GM03348 (cell line): ENCODE measurements at places on chromosomes 11 and 22.

DNA sequence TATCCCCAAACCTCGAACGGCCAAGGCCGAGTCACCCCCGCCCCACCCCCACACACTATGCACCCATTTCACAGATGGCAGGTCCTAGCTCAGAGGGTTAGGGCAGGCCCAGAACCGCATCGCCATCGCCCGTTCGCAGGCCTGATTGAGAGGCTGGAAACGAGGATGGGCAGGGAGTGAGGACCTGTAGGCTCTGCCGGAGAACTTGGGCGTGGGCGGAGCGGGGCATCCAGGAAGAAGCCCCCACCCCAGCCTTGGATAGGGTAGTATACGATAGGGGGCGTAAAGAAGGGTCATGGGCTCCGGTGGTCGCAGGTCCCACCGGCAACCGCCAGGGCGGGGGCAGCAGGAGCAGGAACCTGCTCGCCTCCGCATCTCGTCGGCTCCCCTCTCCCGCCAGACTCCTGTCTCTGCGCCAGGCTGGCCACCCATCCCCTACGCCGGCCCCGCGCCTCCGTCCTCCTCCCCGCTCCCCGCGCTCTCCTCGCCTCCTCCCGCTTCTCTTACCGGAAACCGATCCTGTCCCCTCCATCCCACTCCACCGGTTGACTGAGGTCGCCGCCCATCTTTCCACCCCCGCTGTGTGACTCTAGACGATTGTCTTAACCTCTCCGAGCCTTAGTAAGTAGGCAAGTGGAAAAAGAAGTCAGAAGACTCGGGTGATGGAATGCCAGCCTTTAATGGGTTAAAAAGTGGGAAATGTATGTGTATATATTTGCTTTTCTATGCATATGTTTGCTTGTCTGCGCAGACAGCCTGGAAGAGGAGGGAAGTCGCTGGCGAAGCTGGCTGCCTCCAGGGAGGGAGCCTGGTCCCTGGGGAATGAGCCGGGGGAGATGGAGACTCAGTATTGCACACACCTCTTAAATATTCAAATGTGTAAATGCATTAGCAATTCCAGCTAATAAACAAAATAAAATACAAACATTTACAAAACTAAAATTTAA is 52.8 kb downstream of the CYTH4 start:
- DNase-seq = peak; percentile 45

DNA sequence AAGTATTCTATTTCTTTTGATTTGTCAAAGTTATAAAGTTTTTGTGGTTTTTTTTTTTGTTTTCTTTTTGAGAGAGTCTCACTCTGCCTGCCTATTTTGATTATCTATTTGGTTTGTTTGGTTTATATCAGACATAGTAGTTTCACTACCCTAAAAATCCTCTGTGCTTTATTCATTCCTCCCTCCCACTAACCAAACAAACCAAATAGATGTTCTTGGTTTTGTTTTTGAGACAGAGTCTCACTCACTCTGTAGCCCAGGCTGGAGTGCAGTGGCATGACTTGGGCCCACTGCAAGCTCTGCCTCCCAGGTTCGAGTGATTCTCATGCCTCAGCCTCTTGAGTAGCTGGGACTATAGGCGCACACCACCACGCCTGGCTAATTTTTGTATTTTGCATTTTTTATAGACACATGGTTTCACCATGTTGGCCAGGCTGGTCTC is 67.9 kb downstream of the ENTHD1 start:
- no peak for DNase-seq

DNA sequence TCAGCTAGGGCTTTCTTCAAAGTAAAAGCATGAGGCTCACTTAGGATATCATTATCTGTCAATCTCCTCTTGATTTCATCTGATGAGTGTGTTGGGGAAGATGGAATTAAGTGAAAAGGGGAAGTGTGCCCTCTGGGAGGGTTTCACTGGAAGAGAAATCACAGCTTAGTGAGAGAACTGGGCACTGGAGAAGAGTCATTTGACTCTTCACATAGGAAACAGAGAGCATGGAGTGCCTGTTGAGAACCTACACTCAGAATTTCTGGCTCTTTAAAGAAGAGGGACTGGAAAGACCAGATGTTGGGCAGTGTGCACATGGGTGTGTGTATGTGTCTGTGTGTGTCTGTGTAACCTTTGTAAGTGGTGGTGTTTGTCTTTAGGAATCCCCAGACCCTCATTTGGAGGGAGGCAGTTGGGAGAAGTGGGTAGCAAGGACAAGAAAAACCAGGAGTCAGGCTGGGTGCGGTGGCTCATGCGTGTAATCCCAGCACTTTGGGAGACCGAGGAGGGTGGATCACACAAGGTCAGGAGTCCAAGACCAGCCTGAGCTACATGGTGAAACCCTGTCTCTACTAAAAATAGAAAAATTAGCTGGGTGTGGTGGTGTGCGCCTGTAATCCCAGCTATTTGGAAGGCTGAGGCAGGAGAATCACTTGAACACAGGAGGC is 10.0 kb downstream of the STX3 start:
- DNase-seq = no peak

- peak; percentile 75 for DNase-seq
These were observed 33.8 kb downstream of the ZNF202 start for GRCh38 chr11:123707606-123708205.

DNA sequence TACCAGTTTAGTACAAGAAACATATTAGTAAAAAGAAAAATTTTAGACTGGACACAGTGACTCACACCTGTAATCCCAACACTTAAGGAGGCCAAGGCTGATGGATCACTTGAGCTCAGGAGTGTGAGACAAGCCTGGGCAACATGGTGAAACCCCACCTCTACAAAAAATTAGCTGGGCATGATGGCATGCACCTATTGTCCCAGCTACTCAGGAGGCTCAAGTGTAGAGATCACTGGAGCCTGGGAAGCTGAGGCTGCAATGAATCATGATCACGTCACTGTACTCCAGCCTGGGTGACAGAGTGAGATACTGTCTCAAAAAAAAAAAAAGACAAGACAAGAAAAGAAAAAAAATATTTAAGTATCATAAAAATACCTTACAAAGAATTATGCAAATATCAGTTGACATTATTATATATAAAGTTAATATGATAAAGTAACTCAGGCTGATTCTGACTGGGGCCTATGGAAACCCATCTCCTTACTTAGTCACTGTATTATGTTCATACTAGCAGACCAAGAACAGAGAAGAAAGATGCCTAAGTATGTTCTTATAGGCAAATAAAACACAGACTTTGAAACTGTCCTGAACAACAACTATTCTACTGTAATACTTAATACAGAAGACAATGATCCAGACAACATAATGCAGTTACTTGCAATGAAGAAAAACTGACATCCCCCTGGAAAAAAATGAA is 27.3 kb downstream of the FAM168A start:
- no peak for DNase-seq

DNA sequence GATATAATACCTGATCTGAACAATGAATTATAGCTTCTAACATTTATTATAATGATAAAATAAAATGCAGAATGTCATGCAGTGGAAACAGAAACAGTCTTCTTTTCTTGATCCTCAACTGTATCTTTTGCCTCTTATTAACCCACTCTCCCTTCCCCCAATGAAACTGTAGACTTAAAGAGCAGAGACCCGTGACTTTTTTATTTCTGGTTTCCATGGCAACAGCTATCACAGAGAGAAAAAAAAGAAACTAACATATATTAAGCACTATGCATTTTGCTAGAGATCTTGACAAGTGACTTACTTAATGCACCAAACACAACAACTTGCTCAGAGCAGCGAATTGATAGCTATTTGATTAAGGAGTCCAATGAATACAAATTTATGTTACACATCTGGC is 69.3 kb downstream of the RAB38 start:
- DNase-seq = no peak

- no peak for DNase-seq
These were observed 21.6 kb downstream of the MAPK1 start for GRCh38 chr22:21845558-21846453.

GRCh38 chr22:38176170-38176741 is 5.4 kb downstream of the PLA2G6 start:
- peak; percentile 43 for DNase-seq

GRCh38 chr22:35510481-35510934 is 30.1 kb upstream of the RASD2 start:
- DNase-seq = no peak

GRCh38 chr11:78465169-78465942 is 47.7 kb upstream of the GAB2 start:
- DNase-seq = no peak

- DNase-seq = no peak
These were observed 678 bp upstream of the RANGAP1 start for GRCh38 chr22:41286639-41287091.

DNA sequence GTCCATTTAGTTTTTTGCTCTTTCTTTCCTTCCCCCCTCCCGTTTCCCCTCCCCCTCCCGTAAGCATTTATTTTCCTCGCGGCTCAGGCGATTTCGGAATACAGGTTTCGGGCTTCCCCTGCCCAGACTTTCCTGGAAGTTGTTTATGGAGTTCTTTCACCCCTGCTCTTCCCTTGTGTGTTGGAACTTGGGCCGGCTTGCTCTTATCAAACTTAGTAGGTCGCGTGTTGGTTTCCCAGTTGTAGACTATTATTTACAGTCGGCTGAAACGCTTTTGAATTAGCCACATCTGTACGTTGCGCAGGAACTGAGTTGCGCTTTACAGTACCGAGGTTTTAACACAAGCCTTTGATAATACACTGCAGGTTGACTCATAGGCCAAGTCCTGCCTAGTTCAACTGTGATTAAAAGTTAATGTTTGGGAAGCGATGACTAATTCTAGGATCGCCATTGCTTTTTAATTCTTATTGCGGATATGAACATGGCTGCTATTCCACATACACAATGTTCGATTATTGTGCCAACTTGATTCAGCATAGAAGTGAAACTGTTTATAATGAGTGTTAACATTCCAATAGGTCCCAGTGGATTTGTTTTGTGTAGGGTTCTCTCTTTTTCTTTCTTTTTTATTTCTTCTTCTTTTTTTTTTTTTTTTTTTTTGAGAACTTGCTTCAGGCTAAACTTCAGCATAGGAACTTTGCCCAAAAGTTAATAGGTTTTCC is 1.7 kb downstream of the YAP1 start:
- DNase-seq = peak; percentile 58

DNA sequence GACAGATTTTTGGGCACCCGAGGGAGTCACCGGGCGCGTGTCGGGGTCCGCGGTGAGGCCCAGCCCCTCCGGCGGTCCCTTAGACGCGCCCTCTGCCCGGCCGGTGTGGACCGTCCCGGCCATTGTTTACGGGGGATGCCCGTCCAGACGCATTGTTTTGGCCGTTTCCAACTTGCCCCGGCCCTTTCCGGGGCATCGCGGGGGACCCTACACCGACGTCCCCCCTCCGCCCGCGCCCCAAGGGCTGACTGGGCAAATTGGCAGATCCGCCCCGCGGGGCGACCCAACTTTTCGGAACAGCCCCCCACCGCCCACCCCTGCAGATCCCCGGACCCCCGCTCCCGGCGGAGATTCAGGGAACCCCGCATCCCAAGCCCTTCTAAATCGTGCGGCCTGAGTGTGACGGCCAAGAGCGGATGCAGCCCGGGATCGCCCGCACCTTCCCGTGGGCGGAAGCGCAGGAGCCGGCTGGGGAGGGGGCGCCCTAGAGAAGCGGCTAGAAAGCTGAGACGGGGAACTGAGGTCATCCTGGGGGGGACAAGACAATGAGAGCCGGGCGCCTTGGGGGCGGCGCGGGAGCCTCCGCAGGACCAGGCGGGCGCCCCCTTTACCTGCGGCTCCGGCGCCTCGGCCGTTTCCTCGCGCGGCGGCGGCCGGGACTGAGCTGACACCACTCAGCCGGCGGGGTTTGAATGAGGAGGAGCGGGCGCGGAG is 17.1 kb upstream of the CCT8L2 start:
- DNase-seq = no peak

DNA sequence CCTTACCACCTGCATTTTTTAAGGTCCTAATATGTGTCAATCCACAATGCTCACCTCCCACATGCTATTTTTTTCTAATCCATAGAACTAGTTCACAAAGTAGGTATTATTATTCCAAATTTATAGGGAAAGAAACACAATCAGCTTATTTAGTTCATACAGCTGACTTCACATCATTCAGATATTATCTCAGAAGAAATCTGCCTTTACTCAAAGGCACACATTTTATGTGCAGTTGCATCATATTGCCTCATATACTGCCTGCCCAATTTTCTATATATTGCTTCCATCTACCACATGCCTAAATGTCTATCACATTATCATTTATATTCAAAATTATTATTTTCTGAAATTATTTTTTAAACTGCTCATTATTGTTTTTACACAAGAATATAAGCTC is 88.7 kb upstream of the LUZP2 start:
- DNase-seq = no peak

GRCh38 chr11:48093795-48094642 is 113.7 kb downstream of the PTPRJ start:
- no peak for DNase-seq

DNA sequence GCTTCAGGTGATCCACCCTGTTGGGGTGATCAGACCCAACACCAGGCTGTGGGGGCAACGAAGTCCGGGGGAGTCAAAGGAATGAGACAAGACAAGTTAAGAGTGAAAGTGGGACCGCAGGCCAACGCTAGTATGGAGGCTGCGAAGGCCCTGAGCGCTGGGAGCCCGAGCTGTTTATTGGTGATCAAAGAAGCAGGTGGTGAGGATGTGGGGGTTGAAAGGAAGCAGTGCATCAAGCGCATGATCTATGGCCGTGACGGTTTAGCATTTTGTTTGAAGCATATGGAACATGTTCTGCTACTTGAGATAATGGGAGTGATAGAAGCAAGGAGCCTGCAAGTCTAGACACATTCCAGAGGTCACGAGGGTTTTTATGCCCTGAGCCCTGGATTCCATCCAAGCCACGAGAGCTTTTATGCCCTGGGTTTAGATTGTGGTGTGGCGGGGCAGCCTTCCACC is 49.5 kb downstream of the MCHR1 start:
- DNase-seq = no peak

GRCh38 chr11:17008099-17008498 is 6.1 kb downstream of the PLEKHA7 start:
- DNase-seq = no peak

DNA sequence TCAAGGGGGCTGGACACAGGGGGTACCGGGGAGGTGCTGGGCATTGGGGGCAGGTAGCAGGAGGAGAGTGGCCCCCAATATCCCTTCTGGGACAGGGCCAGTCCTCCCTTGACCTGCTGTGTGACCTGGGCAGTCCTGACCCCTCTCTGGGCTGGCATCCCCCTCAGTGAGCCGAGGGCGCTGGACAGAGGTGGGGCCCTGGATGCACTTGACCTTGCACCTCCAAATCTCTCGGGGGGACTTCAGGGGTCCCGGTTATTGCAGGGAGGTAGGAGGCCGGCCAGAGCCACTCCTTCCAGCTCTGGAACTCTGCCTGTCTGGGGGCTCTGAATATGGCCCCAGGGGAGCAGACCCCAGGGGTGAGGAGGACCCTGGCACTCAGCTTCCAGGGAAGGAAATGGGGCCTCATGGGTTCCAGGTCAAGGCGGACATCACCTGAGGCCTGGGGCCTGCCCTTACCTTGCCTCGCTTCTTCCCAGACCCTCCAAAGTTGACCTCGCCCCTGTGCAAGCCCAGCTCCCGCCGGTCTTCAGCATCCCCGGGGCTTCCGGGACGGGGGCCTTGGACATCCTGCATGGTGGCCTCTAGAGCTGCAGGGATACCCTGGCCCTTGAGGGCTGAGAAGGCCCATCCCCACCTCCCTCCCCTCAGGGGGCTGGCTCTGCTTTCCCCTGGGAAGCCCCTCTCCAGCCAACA is 21.7 kb downstream of the TRPM5 start:
- no peak for DNase-seq
